ENCODE measurements at places on chromosomes 13 and 19. TPM values are rescaled to one million over a fixed set of nuclear protein-coding genes. Genes with fewer than 3 reads are reported as not detected.

PPFIA3 gene
- polyA plus RNA-seq = 2.4 TPM

GRCh38 chr13:27310946-27311345, 40.3 kb downstream of the RASL11A start:
- H3K36me3 ChIP-seq = no peaks in the 10 kb centered on the region
- H3K27me3 ChIP-seq = peaks cover 6% of the 10 kb centered on the region
- H3K27ac ChIP-seq = no peak overlapping the region
- H3K4me1 ChIP-seq = peaks cover 11% of the 10 kb centered on the region
- H3K4me3 ChIP-seq = no peak overlapping the region

SCN1B gene
- polyA plus RNA-seq = 9.6 TPM

- no peaks in the 10 kb centered on the region for H3K27me3 ChIP-seq
- peak; percentile 96 for DNase-seq
- no peak overlapping the region for H3K4me3 ChIP-seq
- peak overlapping the region; percentile 96 for H3K27ac ChIP-seq
These were observed 3.9 kb upstream of the B9D2 start for GRCh38 chr19:41367848-41368301.

DNA sequence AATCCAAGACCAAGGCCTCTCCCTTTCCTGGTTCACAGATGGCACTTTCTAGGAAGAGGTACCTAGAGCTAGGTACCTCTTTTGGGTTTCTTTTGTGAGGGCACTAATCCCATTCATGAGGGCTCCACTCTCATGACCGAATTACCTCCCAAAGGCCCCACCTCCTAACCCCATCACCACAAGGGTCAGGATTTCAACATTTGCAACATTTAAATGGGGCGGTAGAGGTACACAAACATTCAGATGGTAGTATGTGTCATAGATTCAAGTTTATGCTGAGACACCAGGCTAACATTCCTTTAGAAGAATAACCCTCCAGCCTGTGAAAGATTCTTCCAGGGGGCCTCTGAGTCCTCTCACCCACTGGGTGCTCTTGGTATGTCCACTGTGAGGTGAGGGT, 116.3 kb downstream of the FOXO1 start:
- no peak overlapping the region for H3K4me3 ChIP-seq
- no peaks in the 10 kb centered on the region for H3K4me1 ChIP-seq
- no peak overlapping the region for H3K27ac ChIP-seq
- H3K36me3 ChIP-seq = no peaks in the 10 kb centered on the region

GRCh38 chr19:56115490-56115889, 5.6 kb downstream of the ZNF787 start:
- no peak overlapping the region for H3K27ac ChIP-seq
- H3K27me3 ChIP-seq = no peaks in the 10 kb centered on the region
- no peak overlapping the region for H3K4me3 ChIP-seq
- DNase-seq = no peak
- peaks cover 10% of the 10 kb centered on the region for H3K36me3 ChIP-seq

- peak overlapping the region; percentile 79 for H3K4me3 ChIP-seq
- H3K27me3 ChIP-seq = no peaks in the 10 kb centered on the region
- H3K27ac ChIP-seq = peak overlapping the region; percentile 14
- DNase-seq = peak; percentile 83
- H3K4me1 ChIP-seq = peaks cover 8% of the 10 kb centered on the region
These were observed 653 bp downstream of the TMTC4 start for GRCh38 chr13:100673713-100674571.

DNA sequence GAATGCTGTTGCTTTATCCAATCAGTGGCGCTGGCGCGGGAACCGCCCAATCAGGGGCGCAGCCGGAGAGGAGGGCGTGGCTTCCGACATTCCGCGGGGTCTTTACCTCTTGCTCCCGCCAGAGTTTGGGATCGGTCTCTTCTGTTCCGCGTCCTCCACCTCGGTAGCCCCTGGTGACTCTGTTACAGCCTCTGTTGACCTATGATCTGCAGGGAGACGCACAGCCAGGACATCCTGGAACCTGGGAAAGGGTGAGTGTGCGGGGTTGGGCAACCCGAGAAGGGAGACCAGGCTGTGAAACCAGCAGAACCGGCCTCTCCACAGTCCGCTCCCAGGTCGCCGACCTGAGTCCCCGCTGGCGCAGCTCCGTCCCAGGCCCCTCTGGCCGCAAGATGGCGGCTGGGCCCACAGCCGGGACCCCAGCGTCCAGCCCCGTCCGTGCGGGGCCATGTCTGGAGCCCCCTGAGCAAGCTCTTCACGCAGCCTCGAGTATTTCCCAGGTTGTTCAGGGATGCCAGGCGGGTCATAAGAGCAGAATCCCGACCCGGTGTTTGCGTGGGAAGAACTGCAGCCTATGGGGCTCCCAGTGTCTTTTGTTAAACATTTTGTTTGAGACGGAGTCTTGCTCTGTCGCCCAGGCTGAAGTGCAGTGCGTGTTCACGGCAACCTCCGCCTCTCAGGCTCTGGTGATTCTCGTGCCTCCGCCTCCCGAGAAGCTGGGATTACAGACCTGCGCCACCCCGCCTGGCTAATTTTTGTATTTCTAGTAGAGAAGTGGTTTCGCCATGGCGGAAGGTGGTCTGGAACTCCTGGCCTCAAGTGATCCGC, 4.4 kb upstream of the ZNF681 start:
- H3K27ac ChIP-seq = no peak overlapping the region
- no peaks in the 10 kb centered on the region for H3K4me1 ChIP-seq
- no peaks in the 10 kb centered on the region for H3K27me3 ChIP-seq
- peak; percentile 13 for DNase-seq

- no peaks in the 10 kb centered on the region for H3K27me3 ChIP-seq
- peak; percentile 68 for DNase-seq
- H3K4me3 ChIP-seq = no peak overlapping the region
- peaks cover 8% of the 10 kb centered on the region for H3K4me1 ChIP-seq
These were observed 62.1 kb downstream of the ARHGEF7 start for GRCh38 chr13:111177081-111177711.

DNA sequence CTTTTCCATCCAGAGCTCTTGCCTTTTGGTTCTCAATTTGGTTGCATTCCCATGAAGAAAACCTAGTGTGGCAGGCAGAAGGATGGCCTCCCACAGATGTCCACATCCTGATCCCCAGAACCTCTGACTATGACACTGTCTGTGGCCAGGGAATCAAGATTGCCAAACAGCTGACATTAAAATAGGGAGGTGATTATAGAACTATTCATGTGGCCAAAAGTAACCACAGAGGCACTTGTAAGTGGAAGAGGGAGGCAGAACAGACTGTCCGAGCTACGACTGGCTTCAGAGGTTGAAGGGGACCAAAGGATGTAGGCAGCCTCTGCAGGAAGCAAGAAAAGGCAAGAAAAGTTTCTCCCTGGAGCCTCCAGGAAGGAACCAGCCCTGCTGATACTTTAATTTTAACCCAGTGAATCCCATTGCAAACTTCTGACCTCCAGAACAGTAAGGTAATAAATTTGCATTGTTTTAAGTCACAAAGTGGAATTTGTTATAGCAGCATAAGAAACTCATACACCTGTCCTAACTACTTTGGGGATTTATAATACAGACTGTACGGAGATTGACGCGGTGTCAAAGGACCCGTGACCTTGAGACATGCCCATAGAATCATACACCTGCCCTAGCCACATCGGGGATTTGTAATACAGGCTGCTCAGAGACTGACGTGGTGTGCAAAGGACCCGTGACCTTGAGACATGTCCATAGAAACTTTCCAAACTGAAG, 106.5 kb downstream of the ATP11A start:
- no peaks in the 10 kb centered on the region for H3K36me3 ChIP-seq
- DNase-seq = no peak
- H3K27ac ChIP-seq = no peak overlapping the region
- H3K4me1 ChIP-seq = no peaks in the 10 kb centered on the region

GRCh38 chr13:41520016-41520659, 62.8 kb downstream of the RGCC start:
- no peaks in the 10 kb centered on the region for H3K36me3 ChIP-seq
- no peak for DNase-seq
- H3K4me1 ChIP-seq = no peaks in the 10 kb centered on the region
- no peak overlapping the region for H3K4me3 ChIP-seq
- H3K27me3 ChIP-seq = no peaks in the 10 kb centered on the region

GRCh38 chr13:91356919-91357612, 9.6 kb downstream of the MIR17HG start:
- peaks cover 9% of the 10 kb centered on the region for H3K36me3 ChIP-seq
- H3K4me3 ChIP-seq = no peak overlapping the region
- H3K27me3 ChIP-seq = no peaks in the 10 kb centered on the region
- no peaks in the 10 kb centered on the region for H3K4me1 ChIP-seq

COG3 gene
- 20.4 TPM for polyA plus RNA-seq

GRCh38 chr13:109883181-109884180, 97.1 kb upstream of the IRS2 start:
- H3K4me1 ChIP-seq = no peaks in the 10 kb centered on the region
- H3K27ac ChIP-seq = no peak overlapping the region
- DNase-seq = no peak
- no peak overlapping the region for H3K4me3 ChIP-seq
- no peaks in the 10 kb centered on the region for H3K36me3 ChIP-seq
- H3K27me3 ChIP-seq = peaks cover 8% of the 10 kb centered on the region

DNA sequence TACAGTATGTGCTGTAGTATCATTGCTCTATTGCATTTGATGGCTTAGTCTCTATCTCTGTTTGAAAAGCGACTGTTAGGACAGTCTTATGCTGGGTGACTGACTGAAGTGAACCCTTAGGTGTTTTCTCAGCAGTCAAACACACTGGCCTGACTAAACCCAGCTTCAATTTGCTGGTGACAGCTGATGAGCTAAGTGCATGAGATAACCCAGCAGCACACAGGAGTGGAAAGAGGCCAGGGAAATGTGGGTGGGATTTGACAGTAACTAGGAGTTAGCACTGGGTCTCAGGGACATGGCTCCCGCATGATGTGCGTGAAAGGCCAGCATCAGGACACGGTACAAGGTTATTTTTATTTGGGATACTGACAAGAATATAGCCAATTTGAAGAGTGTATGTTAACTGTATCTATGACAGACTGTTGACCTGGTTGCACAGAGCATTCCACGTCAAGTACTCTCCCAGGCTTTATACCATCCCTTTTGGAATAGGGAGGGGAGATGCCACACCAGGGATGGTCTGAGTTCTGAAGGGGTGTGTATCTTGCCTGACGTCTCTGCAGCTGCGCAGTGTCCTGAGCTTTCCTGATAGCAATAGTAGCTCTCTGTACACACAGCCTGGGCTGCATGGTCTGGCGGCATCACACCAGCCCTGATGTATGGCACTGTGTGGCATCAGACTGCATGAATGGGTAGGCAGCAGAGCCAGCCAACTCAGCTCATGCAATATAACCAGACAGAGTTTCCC, 144.8 kb downstream of the FLT1 start:
- no peak for DNase-seq
- no peaks in the 10 kb centered on the region for H3K36me3 ChIP-seq
- no peaks in the 10 kb centered on the region for H3K27me3 ChIP-seq
- H3K27ac ChIP-seq = no peak overlapping the region
- H3K4me1 ChIP-seq = peaks cover 4% of the 10 kb centered on the region
- no peak overlapping the region for H3K4me3 ChIP-seq

GRCh38 chr13:99989276-99990125, 7.9 kb downstream of the ZIC2 start:
- H3K4me3 ChIP-seq = no peak overlapping the region
- no peaks in the 10 kb centered on the region for H3K36me3 ChIP-seq
- H3K4me1 ChIP-seq = no peaks in the 10 kb centered on the region

- no peak overlapping the region for H3K27ac ChIP-seq
- H3K4me3 ChIP-seq = no peak overlapping the region
- H3K4me1 ChIP-seq = no peaks in the 10 kb centered on the region
- H3K27me3 ChIP-seq = no peaks in the 10 kb centered on the region
- no peak for DNase-seq
These were observed 93.4 kb downstream of the ABCC4 start for GRCh38 chr13:95207769-95208366.

URAD gene
- polyA plus RNA-seq = not detected

KLK12 gene
- not detected for polyA plus RNA-seq

ZNF91 gene
- 8.0 TPM for polyA plus RNA-seq

DNA sequence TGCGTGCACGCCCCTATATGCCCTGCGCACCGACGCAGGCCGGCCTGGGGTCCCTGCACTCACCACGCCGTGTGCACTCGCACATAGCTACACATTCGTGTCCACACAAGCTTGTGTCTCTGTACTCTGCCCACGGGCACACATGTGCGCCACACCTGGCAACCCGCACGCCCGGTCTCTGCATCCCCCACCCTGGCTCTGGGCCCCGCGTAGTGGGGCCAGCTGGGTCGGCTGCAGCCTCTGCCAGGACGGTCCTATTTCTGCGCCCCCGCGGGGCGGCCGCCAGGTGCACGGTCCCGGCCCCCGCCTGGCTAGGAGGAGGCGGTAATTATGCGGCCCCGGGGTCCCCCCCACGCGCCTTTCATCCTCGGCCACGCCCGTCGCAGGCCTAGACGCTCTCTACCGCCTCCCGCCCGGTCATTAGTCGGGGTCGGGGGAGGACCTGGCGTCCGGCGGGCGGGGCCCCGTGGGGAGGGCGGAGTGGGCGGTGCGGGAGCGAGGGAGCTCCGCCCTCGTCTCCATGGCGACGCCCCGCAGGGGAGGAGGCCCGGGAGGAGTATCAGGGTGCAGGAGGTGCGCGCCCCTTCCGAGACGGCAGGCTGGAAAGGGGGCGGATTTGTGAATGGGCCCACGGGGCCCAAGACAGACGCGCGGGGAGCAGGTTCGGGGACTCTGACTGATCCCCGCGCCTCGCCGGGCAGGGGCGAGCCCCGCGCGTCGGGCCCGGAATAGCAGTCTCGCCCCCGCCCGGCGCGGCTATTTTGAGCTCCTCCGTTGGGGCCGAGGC, 2.8 kb upstream of the CIRBP start:
- H3K27ac ChIP-seq = peak overlapping the region; percentile 93
- peak overlapping the region; percentile 61 for H3K4me3 ChIP-seq
- H3K4me1 ChIP-seq = peaks cover 55% of the 10 kb centered on the region
- DNase-seq = peak; percentile 78
- no peaks in the 10 kb centered on the region for H3K27me3 ChIP-seq

DNA sequence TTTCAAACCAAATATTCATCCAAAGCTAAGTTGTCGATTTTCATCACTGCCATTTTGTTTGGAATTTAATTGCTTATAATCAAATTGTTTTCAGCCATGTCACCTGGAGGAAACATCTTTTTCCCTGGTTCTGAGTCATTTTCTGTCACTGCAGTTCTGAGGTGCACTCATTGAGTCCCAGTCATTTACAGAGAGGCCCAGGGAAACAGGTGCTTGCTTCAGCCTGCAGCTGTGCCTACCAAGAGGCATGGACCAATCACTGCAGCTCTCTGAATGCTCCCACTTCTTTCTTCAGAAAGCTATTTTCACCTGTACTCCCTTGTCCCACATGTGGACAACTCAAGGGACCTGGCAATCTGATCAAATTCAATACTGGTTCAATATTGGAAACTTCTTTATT, 308.1 kb downstream of the COG6 start:
- no peaks in the 10 kb centered on the region for H3K4me1 ChIP-seq
- no peaks in the 10 kb centered on the region for H3K36me3 ChIP-seq
- H3K27ac ChIP-seq = no peak overlapping the region
- H3K4me3 ChIP-seq = no peak overlapping the region

MYBPC2 gene
- polyA plus RNA-seq = not detected

GRCh38 chr13:108346376-108346775, 76.9 kb downstream of the TNFSF13B start:
- no peaks in the 10 kb centered on the region for H3K36me3 ChIP-seq
- peaks cover 11% of the 10 kb centered on the region for H3K27me3 ChIP-seq
- no peaks in the 10 kb centered on the region for H3K4me1 ChIP-seq
- no peak overlapping the region for H3K4me3 ChIP-seq
- no peak overlapping the region for H3K27ac ChIP-seq
- DNase-seq = no peak

- no peaks in the 10 kb centered on the region for H3K27me3 ChIP-seq
- peaks cover 11% of the 10 kb centered on the region for H3K4me1 ChIP-seq
- no peak overlapping the region for H3K4me3 ChIP-seq
- H3K27ac ChIP-seq = peak overlapping the region; percentile 64
- DNase-seq = peak; percentile 36
These were observed 261.8 kb downstream of the KLF12 start for GRCh38 chr13:73872397-73872796.
